Umbilical cord (tissue), 2 donors: ENCODE measurements at places on chromosomes 12 and 14.

- DNase-seq = no peak
These were observed 11.4 kb upstream of the ART4 start for GRCh38 chr12:14854586-14855183.

DNA sequence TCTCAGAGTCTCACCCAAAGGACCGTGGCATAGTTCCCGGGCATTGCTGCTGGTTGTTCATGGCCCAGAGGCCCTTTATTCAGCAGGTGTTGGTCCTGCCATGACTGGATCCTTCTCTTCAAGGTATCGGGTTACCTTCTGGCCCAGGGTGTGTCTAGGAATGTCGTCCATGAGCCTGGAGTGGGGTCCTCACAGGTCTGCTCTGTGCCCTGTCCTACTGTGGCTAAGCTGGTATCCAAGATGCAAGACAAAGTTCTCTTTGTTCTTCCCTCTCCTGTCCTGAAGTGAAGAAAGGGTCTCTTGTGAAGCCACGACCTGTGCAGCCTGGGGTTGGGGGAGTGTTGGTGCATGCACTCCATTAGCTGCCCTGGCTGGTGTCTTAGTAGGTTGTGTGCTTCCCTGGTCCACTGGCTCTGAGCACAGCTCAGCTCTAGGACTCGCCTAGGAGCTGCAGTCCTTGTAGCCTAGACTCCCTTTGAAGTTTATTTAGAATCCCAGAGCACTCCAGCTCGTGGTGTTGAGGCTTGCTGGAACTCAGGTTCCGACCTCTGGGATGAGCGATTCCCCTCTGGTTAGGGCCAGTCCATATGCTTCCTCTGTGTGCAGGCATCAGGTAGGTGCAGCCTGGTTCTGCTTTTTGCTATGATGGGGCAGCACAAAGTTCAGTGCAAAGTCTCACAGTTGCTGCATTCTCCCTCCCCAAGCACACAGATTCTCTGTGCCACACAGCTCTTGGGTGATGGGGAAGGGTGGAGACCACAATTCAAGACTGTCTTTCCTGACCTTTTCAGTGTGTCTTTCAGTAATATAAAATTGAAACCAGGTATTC is 117.4 kb downstream of the NUBPL start:
- DNase-seq = no peak

GRCh38 chr14:85732031-85732430 is 202.1 kb downstream of the FLRT2 start:
- no peak for DNase-seq

GRCh38 chr14:89617481-89618329 is 200.7 kb upstream of the FOXN3 start:
- peak; percentile 79 for DNase-seq

DNA sequence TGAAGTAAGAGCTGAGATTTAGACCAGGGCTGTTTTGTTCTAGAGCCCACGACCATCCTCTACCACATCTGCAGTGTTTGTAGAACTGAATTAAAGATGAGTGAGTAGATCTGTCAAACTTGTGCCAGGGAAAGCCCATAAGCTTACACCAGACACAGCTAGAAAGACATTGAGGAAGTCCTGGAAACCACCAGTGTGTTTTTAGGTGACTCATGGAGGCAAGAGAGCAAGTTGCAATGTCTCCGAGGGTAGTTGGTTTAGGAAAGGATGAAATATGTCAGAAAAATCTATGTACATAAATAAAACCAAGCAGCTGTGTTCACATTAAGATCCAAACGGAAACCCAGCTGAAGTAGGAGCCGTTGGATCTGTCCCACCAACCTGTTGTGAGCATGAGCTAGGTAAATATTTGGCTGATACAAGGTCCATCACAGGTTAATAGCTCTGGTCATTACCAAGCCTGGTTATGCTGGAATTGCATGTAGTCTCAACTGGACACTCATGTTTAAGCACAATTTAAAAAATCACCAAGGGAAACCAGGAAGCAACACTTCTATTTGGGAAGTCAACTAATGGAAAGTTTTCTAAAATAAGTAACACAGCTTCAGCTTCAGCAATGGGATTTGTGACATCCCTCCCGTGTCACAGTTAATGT is 49.9 kb upstream of the PLEKHG3 start:
- DNase-seq = peak; percentile 66

DNA sequence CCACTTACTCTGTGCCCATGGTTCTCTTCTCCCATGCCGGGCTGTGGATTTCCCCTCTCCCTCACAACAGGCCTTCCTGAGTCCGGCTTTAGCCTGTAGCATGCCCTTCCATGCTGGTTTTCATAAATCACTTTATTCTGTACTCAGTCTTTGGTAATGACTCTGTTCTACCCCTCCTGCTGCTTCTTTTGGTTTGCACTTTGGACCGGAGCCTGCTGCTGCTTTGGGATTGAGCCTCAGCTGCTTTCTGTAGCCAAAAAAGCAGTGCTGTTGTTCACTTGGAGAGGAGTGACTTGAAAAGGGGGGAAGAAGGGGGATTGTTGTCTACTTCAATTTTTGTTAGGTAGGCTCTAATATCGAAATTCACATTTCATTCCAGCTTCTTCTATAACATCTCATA is 8.5 kb upstream of the SLC6A13 start:
- DNase-seq = peak; percentile 37

- DNase-seq = peak; percentile 31
These were observed 6.8 kb upstream of the RASAL1 start for GRCh38 chr12:113142173-113142885.

- peak; percentile 51 for DNase-seq
These were observed 67.5 kb downstream of the SETD3 start for GRCh38 chr14:99413172-99413571.

GRCh38 chr12:12952036-12952435 is at the start of gene GPRC5D:
Gene GPRC5D (minus strand): TSS chr12:12952170. CDS start chr12:12950384, 1,786 bp downstream.
- DNase-seq = no peak

- DNase-seq = no peak
These were observed 1.9 kb upstream of the KRT18 start for GRCh38 chr12:52946797-52947547.

- peak; percentile 96 for DNase-seq
These were observed 1.0 kb upstream of the DDX23 start for GRCh38 chr12:48852734-48853688.

DNA sequence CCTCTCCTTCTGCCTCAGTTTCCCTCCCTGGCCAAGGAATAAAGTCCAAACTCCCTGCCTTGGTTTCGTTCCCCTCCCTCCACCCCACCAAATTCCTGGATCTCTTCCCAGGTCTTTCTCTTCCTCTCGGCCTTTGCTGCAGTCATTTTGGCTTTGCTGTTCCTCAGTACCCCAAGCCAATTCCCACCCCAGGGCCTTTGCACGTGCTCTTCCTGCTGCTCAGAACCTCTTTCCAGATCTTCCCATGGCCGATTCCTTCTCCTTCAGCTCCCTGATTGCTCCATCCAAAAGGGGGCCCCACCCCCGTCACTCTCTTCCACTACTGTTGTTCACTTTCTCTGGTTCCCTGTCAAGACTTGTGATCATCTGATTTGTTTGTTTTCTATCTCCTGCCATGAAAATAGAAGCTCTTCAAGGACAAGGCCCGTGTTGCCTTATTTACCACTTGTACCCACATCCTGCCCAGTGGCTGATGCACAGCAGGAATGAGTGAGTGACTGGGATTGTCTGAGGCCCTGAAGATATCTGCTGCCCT is 3.1 kb downstream of the HNF1A start:
- no peak for DNase-seq

GRCh38 chr12:69840727-69841126 is 15.7 kb downstream of the MYRFL start:
- no peak for DNase-seq

- DNase-seq = no peak
These were observed 8.7 kb downstream of the TMEM253 start for GRCh38 chr14:21109377-21110138.

- no peak for DNase-seq
These were observed 56.2 kb upstream of the RTRAF start for GRCh38 chr14:51933191-51933590.

DNA sequence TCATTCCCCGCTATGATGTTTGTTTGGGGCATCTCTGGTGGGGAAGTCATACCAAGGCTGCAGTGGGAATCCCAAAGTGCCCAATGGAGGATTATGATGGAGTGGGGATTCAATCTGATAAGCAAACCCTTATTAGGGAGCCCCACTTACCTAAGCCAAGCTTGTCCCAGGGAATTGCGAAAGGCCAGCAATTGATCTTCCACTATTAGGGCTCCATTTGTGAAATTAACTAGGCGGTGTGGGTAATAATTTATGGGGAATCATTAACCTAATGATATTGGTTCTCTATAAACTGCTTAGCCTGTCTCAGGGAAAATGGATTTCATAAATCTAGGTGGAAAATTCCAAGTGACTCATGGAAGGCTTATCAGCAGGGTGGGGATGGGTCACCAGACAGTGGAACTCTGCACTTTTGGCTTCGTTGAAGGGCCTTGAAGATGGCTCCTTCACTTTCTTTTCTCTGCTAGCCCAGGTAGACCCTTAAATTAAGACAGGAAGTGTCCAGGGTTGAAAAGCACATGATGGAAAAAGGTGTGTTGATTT is 113.0 kb upstream of the WSCD2 start:
- no peak for DNase-seq
